ENCODE measurements at places on chromosomes 16 and 17. TPM values are rescaled to one million over a fixed set of nuclear protein-coding genes. Genes with fewer than 3 reads are reported as not detected.

- DNase-seq, result no peak
These were observed 2.0 kb downstream of the NEUROD2 start for GRCh38 chr17:39605492-39606433.

The ATP2C2 gene
- not detected for total RNA-seq

DNA sequence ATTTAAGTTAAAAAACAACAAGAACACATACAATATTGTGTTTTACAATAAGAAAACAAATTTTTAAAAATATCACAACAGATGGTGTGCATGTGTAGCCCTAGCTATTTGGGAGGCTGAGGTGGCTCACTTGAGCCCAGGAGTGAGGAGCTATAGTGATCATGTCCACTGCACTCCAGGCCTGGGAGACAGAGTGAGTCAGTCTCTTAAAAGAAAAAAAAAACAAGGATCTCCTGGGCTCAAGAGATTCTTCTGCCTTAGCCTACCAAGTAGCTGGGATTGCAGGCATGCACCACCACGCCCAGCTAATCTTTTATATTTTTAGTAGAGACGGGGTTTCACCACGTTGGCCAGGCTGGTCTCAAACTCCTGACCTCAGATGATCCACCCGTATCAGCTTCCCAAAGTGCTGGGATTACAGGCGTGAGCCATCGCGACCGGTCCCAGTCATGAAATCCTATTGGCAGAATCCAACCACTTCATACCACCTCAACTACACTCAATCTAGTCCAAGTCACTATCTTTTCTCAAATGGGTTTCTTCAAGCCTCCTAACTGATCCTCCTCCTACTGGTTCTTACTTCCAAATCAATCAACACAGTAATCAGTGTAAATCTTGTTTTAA lies 55.0 kb downstream of the STH start:
- peak; percentile 47 for DNase-seq

DNA sequence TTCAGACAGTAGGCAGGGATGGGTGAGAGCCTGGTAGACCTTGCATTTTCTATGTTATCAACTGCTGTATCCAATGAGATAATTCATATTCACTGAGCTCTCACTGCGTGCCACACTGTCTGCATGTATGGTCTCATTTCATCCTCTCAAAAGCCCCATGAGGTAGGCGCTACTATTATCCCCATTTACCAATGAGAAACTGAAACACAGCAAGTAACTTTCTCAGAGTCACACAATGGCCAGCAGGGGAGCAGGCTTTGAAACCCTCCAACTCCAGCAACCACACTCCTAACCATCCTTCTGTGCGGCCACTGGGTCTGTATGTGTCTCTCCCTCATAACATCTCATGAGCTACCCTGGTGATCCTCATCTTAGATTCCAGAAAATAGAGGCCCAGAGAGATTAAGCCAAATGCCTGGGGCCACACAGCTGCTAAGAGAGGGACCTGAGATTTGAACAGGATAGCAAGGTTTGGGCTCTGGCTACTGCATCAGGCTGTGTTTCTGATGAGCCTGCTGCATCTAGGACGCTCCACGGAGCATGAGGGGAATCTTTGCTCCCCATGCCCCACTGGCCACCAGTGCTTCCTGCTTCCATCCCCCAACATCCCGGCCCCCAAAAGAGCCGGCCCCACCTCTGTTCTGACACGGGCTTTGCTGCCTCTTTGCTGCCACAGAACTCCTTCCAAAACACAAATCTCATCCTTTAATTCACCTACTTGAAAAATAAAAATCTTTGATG lies 3.2 kb downstream of the CCR7 start:
- DNase-seq, result no peak

The RCVRN gene
- not detected for total RNA-seq

DNA sequence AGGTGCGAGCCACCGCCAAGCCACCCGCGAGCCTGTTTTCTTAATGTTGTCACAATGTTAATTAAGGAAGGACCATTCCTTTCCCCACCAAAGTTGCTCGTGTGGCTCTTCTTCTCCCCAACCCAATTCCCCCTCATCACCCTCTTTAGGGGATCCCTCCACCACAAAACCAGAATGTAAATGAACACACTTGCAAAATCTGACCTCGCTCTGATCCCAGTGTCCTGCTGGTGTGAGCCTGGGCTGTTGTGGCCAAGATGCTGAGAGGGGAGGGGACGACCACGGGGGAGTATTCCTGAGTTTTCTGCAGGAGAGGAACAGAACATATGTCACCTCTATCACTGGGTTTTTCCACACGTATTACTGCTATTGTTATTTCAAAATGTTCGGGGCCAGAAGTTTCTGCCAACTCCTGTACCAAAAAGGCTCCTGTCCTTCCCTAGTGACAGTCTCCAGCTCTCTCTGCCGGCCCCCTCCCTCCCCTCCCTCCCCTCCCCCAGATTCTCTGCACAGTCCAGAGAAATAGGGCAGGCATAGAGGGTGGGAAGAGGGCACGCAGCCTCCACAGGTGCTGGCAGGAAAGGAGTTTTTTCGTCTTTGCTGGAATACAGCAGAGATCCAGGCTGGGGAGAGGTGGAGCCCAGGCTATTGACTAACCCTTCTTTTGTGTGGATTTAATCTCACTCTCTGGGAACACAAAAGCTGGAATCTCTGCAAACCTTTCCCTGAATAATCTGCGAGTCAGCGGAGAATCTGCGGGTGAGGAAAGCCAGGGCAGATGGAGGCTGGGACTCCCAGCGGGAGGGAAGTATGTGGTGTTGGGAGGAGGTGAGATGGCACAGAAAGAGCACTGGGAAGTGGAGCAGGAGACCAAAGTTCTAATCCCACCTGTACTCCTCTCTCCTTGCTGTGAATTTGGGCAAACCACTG lies 4.5 kb upstream of the CA4 start:
- no peak for DNase-seq

The NOG gene
- 11.7 TPM for total RNA-seq

DNA sequence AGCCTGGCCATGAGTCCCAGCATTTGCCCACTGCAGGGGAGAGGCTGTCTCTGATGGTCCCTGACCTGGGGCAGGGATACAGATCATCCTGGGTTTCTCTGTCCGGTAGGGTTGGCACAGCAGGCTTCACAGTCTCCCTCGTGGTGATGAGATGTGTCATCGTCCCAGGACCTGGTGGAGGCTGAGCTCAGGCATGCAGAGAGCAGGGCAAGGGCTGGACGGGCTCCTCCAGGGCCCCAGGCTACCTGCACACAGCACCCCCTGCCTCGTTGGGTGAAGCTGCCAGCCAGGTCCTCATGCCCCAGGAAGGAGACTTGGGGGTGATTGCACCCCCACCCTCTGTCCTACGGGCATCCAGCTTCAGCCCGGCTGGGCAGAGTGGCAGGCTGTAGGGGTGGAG lies 155.8 kb upstream of the GSE1 start:
- no peak for DNase-seq

GRCh38 chr16:16041196-16041892 lies 91.9 kb downstream of the ABCC1 start:
- no peak for DNase-seq

The NPW gene
- 0.18 TPM for total RNA-seq

DNA sequence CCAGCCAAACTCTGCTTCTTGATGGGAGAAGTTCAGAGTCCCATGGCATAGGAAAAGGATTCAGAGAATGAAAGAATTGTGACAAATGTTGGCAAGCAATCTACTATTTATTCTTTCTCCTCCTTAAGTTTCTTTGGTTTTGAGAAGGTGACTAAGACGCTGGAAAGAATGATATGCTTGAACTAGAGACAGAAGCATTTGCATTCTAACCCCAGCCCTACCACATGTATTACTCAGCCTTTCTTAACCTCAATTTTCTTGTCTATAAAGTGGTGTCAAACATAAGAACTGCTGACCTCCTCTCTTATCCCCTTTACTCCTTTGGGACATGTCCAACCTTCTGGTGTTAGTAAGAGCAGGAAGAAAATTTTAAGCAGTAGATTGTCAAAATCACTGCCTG lies 124.7 kb downstream of the HS3ST2 start:
- DNase-seq, result no peak

DNA sequence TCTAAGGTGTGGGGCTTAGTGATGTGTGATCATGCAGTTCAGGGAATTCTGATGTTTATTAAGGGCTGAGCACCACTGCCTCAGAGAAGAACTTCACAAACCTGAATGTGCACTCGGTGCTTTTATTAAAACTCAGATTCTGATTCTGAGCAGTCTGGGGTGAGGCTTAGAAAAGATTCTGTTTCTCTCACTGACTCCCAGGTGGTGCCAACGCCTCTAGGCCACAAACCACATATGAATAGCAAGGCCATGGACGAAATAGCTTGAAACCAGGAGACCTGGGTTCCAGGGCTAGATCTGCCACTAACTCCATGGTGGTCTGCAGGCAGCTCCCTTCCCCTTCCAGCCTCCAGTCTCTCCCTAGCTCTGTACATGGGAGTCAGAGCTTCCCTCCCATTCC lies 169.1 kb downstream of the HS3ST3B1 start:
- DNase-seq, result no peak

GRCh38 chr16:87818533-87819161 lies 50.7 kb downstream of the SLC7A5 start:
- DNase-seq, result no peak

DNA sequence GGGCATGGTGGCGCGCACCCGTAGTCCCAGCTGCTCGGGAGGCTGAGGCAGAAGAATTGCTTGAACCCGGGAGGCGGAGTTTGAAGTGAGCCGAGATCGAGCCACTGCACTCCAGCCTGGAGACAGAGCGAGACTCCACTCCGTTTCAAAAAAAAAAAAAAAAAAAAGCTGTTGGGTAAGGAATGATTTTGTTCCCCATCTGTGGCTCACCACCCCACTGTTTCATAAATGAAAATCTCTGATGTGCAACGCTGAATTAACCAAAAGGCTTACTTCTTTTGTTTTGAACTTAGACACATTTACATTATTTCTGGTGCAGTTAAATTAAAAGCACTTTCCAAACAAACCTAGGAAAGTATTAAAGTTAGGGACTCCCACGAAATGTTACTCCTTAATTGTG lies 1.2 kb upstream of the METTL9 start:
- DNase-seq, result no peak

The RNF157 gene
- total RNA-seq, result 0.83 TPM

The MT1M gene
- not detected for total RNA-seq

DNA sequence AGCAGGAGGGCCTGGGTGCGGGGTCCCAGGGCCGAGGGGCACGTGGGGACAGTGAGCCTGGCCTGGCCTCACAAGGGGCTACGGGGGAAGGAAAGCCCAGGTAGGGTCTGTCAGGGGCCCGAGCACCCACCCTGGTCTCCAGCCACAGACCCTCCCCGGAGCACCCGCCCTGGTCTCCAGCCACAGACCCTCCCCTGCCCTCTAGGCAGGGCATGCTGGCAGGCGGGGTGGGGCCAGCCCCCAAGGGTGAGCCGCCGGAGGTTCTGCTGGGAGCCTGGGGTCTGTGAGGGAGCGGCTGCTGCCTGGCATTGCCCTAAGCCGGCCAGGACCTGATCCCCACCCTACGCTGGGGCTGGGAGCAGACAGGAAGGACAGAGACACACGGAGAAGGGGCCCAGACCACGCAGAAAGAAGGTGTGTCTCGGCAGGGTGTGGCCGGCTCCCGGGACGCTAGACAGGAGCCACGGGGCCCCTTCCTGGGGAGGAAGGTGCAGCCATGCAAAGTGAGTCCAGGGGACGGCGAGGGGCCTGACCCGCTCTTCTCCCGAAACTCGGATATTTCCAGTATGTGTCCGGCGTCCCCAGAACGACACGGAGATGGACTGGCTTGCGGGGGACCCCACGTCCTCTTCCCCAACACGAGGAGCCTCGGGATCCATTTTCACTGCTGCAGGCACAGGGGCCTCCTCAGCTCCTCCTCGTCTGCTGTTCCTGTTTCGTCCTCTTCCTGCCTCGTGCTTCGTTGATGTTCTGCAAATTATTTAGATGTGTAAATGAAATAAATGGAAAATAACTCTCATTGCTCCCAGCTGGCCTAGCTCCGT lies 15.5 kb downstream of the UTS2R start:
- DNase-seq, result no peak

GRCh38 chr17:5272322-5272721 lies 9.8 kb upstream of the RABEP1 start:
- DNase-seq, result no peak

The C17orf78 gene
- not detected for total RNA-seq

DNA sequence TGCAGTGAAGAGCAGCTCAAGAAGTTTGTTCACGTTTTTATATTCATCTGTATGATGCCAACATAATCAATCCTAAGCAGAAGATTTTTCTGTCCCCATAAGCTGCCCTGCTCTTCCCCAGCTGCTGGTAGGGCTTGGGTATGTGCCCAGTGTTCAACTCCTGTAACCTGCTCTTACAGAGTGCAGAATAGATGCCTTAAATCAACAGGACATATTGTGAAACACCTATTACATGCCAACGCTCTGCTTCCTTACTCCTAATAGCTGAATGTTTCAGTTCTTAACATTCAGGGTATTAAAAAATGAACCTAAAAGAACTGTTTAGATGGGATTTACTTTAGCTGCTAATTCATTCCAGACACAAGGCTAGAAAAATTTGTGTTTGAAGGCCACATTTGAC lies 190.9 kb downstream of the HS3ST3A1 start:
- peak; percentile 44 for DNase-seq

DNA sequence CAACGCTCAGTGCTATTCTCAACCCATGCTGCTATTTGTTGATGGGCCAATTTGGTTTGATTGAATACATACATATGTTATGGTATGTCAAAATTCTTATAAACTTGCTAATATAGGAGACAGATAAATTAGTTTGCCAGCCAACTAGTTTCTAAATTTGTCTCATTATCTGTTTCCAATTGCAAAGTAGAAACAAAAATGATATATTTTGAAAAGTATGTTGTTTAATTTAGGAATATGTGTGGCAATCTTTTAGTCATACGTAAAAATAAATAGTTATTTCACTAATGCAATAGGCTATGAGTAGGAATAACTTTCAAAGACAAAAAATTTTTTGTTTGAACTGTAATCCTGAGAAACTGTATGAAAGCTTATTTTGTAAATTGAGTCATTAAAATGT lies 210.6 kb upstream of the KCNJ16 start:
- DNase-seq, result peak; percentile 60

GRCh38 chr16:49594153-49594552 lies 220.5 kb downstream of the C16orf78 start:
- DNase-seq, result no peak

The NEUROD2 gene
- not detected for total RNA-seq

- peak; percentile 52 for DNase-seq
These were observed 471 bp downstream of the PARD6A start for GRCh38 chr16:67661101-67661761.

DNA sequence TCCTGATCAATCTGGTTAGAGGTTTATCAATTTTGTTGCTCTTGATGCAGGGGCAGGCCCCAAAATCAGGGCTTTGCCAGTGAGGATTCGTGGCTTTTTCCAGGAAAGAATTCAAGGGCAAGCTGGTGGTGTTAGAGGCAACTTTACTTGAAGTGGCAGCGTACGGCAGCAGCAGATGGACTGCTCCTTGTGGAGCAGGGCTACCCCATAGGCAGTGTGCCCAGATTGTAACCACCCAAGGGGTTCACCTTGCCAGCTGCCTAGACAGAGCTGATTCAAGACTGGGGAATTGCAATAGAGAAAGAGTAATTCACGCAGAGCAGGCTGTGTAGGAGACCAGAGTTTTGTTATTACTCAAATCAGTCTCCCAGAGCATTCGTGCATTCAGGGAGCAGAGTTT lies 16.7 kb downstream of the DRC7 start:
- DNase-seq, result no peak

DNA sequence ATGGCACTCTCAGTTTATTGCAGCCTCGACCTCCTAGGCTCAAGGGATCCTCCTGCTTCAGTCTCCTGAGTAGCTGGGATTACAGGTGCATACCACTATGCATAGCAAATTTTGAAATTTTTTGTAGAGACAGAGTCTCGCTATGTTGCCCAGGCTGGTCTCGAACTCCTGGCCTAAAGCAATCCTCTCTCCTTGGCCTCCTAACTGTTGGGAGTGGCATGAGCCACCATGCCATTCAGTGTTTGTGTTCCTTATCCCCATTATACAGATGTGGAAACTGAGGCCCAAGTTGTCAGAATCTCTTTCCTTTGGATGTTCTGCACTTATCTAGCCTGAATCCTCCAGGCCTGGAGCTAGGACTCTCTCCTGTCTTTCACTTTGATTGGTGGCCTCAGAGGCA lies 40.8 kb upstream of the NKD1 start:
- DNase-seq, result no peak
